ENCODE measurements at places on chromosomes 12 and 14.

GRCh38 chr14:32508281-32508680 is 179.2 kb downstream of the AKAP6 start:
- no peak for DNase-seq

GRCh38 chr12:92416385-92416812 is 270.8 kb upstream of the BTG1 start:
- DNase-seq, result no peak

- no peak for DNase-seq
Measured at GRCh38 chr14:77565289-77565993, 51.0 kb downstream of the SPTLC2 start.

GRCh38 chr12:52121824-52122539 is 42.5 kb downstream of the SMIM41 start:
- peak; percentile 75 for DNase-seq

GRCh38 chr12:14751986-14752385 is 51.3 kb downstream of the WBP11 start:
- DNase-seq, result no peak

- DNase-seq, result no peak
Measured at GRCh38 chr12:43988838-43989560, 153.1 kb downstream of the TMEM117 start.

- DNase-seq, result peak; percentile 84
Measured at GRCh38 chr14:68692916-68693771, 99.7 kb downstream of the ZFP36L1 start.

- peak; percentile 13 for DNase-seq
Measured at GRCh38 chr14:29821661-29822429, 105.8 kb downstream of the PRKD1 start.

GRCh38 chr14:38794677-38795076 is 308.4 kb downstream of the SEC23A start:
- no peak for DNase-seq

All from foreskin fibroblast (primary cell).